ENCODE measurements at places on chromosomes 11 and 22.

DNA sequence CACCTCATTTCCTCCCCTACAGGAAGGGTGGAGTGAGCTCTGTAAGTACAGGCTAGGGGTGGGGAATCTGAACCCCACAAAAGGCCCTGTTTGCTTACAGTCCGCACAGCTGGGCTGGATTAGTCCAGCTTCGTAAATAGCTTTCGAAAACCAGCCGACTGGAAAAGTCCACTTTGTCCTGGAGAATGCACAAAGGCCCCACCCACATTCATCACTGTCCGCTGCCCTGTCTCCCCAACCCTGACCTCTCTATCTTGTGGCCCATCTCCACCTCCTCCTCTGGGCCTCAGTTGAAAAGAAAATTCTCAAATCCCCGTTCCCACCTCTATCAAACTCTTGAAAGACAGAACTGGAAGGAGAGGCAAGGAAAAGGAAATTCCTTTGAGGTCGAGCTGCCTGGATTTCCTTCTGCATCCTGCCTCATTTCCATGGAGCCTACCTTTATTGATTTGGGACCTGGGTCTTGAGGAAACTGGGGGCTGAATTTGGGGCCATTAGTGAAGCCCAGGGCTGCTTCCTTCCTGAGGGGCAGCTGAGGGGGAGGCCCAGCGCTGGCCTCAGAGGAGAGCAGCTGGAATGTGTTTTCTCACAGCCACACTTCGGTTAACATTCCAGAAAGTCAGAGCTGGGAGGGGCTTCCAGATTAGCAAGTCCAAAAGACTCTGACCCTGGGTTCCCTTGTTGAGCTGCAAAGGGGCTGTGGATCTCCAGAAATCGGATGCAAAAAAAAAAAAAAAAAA, 147.6 kb downstream of the FBXO7 start:
- DNase-seq: no peak

GRCh38 chr11:60836866-60837515, 4.9 kb upstream of the CCDC86 start:
- no peak for DNase-seq

DNA sequence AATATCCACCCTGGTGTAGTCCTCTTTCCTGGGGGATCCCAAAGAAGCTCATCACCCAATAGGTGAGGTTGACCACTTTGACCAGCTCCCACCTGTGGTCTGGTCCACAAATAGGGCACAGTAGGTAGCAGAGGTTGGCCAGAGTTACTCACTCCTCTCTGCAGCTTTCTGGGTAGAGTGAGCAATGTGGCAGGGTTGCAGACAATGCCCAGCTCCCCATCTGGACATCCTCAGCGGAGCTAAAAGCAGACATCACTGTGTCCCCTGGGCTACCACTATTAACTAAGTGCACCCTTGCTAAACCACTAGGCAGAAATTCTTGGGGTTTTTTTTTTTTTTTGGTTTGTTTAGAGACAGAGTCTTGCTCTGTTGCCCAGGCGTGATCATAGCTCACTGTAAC, 48.4 kb upstream of the TP53I11 start:
- no peak for DNase-seq

DNA sequence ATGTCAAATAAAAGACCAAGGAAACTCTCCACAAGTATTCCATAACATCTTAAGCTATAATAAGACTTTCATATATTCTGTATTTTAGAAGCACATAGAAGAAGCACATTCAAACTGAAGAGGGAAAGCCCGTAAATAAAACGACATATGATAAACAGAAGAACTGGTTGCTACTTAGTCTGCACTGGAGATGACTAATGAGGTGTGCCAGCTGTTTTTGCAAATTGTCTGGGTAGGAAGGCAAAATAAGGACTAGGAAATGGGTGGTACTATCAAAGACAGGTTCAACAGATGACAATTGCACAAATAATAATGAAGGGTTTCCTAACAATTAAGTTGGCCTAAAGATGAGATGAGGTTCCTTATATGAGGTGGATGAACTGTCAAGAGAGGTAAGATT, 593.2 kb upstream of the CCDC179 start:
- DNase-seq: no peak

DNA sequence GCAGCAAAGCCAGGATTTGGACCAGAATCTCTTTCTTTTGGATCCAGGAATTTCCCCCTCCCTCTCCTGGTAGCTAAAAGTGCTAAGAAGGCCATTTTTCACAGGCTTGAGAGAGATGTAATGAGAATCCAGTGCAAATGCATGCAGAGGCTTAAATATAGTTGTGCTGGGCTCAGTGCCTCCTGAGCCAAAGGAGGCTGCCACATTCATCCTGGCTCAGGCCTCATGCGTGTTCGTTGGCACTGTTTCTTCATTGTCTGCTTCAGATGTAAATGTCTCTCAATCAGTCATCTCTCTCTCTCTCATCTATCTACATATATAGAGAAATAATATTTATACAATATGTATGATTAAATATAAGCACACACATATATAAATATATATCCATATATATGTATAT, 83.6 kb downstream of the INSC start:
- DNase-seq: no peak

DNA sequence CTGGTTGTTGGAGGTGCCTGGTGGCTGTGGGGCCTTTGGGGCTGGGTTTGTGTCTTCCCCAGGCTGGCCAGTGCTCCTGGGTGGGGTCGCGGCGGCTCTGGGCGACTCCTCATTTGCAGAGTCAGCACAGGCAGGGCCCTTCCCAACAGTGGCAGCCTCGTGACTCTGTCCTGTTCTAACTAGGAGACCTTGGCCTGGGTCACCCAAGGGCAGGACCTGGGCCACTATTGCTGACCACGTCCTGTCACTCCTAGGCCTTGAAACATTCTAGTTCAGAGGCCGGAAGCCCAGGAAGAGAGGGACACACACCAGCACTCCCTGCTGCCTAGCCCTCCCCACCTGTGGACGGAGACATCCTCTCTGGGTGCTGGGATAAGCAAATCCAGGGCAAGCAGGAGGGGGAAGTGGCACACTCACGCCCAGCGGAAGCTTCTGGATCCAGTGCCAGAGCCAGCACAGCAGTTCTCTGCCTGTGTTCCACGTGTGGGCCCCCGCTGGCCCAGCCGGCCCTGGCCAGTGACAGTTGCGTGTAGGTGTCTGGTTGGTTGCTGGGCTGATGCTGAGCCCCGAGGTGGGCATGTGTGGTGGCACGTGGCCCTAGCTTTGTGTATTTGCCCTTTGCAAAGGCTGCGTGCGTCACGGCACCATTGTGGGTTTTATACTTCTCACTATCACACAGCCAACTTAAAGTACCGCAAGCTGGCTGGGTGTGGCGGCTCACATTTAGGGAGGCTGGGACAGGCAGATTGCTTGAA, 4.3 kb upstream of the CHID1 start:
- DNase-seq: no peak

GRCh38 chr11:33237039-33237597, 20.1 kb upstream of the HIPK3 start:
- no peak for DNase-seq

GRCh38 chr11:91927448-91927847, 297.2 kb upstream of the FAT3 start:
- DNase-seq: no peak

- DNase-seq: no peak
These were observed 94.9 kb downstream of the APOL5 start for GRCh38 chr22:35812600-35812999.

GRCh38 chr11:122089111-122089510, 26.9 kb downstream of the BLID start:
- DNase-seq: no peak

- no peak for DNase-seq
These were observed 17.3 kb upstream of the RASD2 start for GRCh38 chr22:35523167-35523947.

DNA sequence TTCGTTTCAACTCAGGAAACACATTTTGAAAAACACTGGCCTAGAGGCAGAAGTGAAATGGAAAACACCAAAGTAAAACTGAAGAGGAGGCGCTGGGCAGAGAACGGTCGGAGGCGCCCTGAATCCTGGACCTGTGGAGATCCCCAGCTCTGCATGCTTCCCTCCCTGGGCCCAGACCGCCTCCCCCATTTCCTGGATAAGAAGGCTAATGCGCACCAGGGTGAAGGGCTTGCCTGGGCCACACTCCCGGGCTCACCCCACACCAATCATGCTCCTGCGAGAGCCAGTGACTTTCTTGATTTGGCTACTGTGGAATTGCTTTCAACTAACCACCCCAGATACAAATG, 167.1 kb downstream of the CRYBB2 start:
- DNase-seq: no peak
